Thoracic aorta (tissue), 2 donors: ENCODE measurements at places on chromosomes 16 and 17.

DNA sequence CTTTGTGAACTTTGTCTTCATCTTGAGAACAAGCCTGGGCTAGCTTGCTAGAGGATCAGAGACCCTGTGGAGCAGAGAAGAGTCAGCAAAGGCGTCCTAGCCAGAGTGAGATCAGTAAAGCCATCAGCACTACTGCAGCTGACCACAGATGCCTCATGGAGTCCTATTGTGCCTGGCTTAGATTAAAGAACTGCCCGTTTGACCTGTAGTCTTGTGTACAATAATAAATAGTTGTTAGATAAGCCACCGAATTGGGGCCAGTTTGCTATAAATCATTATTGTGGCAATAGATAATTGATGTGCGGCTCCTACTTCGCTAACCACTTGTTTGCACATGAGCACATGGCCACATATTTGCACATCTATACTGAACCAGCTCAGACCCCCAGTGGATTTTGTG is 103.0 kb downstream of the CYLD start:
- DNase-seq = no peak

DNA sequence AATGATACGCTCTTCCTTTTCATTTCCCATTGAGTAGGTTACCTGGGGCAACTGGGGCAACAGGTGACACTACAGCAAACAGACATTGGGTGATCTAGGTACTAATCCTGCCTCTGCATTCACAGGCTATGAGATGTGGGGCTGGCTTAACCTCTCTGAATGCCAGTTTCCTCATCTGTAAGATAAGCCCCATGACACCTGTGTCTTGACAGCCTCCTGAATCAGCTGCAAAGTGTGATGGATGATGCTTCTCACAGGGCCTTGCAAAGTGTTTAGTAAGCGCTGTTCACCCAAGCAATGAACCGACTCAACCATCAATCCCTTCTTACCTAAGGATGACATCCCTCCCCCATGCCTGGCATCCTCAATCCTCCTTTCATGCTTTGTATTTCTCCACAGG is 322.8 kb downstream of the XYLT1 start:
- no peak for DNase-seq

DNA sequence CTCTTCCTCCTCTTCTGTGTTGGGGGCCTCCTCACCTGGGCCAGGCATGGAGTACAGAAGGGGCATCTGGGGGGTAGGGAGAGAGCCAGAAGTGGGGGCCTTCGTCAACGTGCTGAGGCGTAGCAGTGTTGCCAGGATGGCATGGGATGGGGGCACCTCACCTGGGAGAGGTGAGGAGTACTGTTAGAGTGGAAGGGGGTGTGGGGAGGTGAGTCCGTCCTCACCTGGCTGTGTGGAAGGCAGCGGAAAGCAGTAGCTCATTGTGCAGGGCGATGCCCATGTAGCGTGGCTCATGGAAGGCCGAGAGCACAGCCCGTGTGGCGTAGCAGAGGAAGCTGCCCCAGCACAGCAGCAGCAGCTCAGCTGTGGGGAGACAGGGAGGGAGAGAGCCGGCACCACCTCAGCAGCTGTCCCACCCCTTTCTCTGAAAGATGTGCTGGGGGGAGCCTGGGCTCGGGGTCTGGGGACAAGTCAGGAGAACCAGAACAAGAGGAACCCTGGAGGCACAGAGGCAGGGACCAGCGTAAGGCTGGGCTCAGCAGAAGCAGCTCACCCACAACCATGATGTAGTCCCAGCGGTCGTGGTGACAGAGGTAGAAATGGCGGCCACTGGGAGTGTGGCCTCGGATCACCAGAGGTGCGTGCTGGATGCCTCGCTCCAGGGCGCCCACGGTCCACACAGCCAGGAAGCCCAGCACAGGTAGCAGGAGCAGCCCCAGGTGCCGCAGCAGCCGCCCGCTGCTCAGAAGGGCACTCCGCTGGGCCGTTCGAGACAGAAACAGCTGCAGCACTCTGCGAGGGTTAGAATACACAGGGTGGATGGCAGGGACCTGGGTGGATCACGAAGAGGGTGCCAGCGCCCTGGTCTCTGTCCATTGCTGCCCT is 9.0 kb downstream of the GPR179 start:
- DNase-seq = no peak

GRCh38 chr16:77324729-77325128 is 110.1 kb downstream of the ADAMTS18 start:
- no peak for DNase-seq

DNA sequence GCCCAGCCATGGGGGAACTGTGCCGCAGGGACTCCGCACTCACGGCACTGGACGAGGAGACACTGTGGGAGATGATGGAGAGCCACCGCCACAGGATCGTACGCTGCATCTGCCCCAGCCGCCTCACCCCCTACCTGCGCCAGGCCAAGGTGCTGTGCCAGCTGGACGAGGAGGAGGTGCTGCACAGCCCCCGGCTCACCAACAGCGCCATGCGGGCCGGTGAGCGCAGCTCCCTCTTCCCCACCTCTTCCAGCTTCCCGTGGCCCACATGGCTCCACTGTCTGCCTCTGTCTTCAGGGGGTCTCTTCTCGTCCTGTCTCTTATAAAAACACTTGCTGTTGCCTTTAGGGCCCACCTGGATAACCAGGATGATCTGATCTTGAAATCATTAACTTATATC is 11.6 kb downstream of the CARD14 start:
- no peak for DNase-seq
